ENCODE measurements at places on chromosomes 11 and 22.

DNA sequence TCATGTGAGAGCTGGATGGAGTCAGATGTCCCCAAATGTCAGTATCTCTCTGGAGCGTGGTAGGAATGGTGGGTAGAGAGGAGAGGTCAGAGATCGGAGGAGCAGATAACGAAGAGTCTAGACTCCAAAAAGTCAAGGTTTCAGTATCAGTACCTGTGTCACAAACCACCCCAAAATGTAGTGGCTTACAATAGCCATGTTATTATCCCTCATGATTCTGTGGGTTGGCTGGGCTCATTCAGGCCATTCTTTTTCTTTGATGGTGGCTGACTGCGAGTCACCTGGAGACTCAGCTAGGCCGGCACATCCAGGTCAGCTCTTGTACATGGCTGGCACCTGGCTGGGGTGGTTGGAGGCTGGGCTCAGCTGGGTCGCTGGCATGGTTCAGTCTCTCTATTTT lies 7.3 kb upstream of the SSTR3 start:
- no peak for DNase-seq

- DNase-seq, result no peak
Measured at GRCh38 chr11:122670131-122670530, 14.6 kb downstream of the UBASH3B start.

GRCh38 chr11:34194576-34195335 lies 89.3 kb downstream of the NAT10 start:
- no peak for DNase-seq

- DNase-seq, result no peak
Measured at GRCh38 chr22:19701420-19702145, 12.7 kb upstream of the SEPTIN5 start.

GRCh38 chr11:93906486-93906885 lies 56.1 kb upstream of the VSTM5 start:
- no peak for DNase-seq

- no peak for DNase-seq
Measured at GRCh38 chr11:23221366-23221765, 361.1 kb upstream of the CCDC179 start.
